ENCODE measurements at places on chromosomes 13 and 19.

DNA sequence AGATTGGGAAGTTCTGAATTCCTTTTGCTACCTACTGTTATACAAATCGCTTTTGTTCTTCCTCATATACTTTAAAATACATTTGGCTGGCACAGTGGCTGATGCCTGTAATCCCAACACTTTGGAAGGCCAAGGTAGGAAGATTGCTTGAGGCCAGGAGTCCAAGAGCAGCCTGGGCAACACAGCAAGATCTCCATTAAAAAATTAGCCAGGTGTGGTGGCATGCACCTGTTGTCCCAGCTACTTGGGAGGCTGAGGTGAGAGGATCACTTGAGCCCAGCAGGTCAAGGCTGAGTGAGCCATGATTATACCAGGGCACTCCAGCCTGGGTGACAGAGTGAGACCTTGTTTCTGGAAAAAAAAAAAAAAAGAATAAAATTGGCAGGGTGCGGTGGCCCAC is 34.4 kb upstream of the CXCL17 start:
- DNase-seq = no peak

- peak; percentile 29 for DNase-seq
These were observed 81.1 kb downstream of the CHST8 start for GRCh38 chr19:33702606-33703437.

- DNase-seq = no peak
These were observed 423.4 kb downstream of the RFC3 start for GRCh38 chr13:34241332-34241731.

GRCh38 chr13:47708386-47708785 is 292.7 kb downstream of the SUCLA2 start:
- no peak for DNase-seq

GRCh38 chr13:109036078-109036780 is 406.8 kb downstream of the MYO16 start:
- no peak for DNase-seq

- no peak for DNase-seq
These were observed 145.0 kb downstream of the KDM4B start for GRCh38 chr19:5113633-5114586.

DNA sequence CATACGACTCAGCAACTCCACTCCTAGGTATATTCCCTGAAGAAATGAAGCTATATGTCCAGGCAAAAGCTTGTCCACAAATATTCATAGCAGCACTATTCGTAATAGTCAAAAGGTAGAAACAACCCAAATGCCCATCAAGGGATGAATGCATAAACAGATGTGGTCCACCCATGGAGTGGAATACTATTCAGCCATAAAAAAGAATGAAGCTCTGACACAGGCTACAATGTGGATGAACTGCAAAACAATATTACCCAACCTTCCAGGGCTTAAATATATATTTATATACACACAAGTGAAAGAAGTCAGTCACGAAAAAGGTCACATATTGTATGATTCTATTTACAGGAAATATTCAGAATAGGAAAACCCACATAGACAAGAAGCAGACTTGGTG is 19.7 kb downstream of the RFX2 start:
- no peak for DNase-seq

GRCh38 chr13:56888455-56888854 is 252.3 kb upstream of the PRR20A start:
- DNase-seq = no peak

DNA sequence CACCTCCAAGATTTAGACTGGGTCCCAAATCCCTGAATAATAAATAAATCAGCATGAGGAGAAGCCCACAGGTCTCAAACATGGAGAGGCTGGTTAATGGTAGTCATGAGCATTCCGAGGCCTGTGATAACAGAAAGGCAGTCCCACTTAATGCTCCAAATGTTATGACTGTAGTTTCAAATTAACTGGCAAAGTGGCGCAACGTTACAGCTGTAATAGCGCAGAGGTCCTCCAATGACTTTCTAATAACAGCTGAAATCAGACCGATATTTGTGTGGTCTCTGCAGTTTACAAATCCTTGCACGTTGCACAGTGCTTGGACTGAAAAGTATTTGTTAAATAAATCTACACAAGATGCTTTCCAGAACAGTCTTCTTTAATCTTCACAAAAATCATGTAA is 141.8 kb downstream of the ABCC4 start:
- no peak for DNase-seq

GRCh38 chr19:36489920-36490415 is 607 bp upstream of the ZNF566 start:
- DNase-seq = peak; percentile 93

GRCh38 chr19:47427241-47428176 is 8.2 kb upstream of the MEIS3 start:
- DNase-seq = peak; percentile 87

DNA sequence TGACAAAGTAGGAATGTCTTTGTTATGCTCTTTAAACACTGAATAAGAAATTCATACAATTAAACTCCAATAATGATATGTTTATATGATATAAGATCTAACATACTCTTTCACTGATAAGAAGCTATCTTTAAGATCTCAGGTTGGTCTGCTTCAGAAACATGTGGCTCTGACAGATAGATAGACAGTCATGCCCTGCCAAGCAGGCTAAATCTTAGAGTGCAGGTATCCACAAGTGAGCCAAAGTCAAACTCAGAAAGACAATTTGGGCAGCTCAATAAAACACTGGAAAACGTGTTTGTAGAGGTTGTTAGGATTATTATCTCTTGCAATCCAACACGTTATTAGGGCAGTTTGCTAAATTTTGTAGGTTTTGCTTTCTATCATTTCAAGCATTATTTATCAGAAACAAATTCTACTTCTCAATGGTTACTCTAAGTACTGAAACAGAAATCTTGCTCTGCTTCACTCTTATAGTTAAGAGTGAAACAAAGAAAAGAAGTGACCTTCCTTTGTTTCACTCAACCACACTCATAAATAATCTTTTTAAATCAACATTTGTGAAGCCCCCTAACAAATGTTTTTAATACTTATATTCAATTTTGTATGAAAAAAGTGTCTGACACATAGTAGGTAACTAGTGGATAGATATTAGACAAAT is 1255.6 kb downstream of the DIAPH3 start:
- no peak for DNase-seq

DNA sequence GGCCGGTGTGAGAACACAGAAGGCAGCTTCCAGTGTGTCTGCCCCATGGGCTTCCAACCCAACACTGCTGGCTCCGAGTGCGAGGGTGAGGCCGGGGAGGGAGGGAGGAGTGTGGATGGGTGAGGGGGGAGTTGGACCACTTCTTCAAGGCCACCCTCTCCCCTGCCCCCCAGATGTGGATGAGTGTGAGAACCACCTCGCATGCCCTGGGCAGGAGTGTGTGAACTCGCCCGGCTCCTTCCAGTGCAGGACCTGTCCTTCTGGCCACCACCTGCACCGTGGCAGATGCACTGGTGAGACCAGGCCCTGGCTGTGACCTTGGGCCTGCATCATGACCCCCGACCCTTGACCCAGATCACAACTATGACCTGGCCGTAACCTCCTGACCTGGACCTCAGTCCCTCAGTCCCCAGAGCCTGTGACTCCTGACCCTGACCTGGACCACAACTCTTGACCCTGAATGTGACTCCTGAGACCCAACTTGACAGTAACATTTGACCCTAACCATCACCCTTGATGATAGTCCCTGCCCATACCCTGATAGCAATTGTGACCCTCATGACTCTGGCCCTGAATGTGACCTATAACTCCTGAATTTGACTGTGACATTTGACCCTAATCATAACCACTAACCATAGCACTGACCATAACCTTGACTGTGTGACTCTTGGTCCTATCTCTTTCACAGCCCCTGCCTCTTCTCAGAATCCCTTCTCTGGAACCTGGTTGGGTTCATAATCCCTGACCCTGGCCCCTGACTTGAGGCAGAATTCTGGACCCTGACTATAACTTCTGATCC is 10.9 kb downstream of the LTBP4 start:
- no peak for DNase-seq

- DNase-seq = peak; percentile 30
These were observed 9.7 kb downstream of the INAFM1 start for GRCh38 chr19:47284324-47284899.
